ENCODE measurements at places on chromosomes 6 and 20.

GRCh38 chr6:87104667-87105066 is 9.8 kb upstream of the CGA start:
- DNase-seq: no peak

- DNase-seq: peak; percentile 65
Observed at GRCh38 chr6:129967427-129967826, 51.0 kb upstream of the L3MBTL3 start.

- DNase-seq: peak; percentile 53
Observed at GRCh38 chr6:146892613-146893401, 294.0 kb downstream of the ADGB start.

GRCh38 chr6:3908961-3909360 is 59.8 kb downstream of the FAM50B start:
- no peak for DNase-seq

- DNase-seq: peak; percentile 42
Observed at GRCh38 chr20:51393571-51393970, 148.9 kb downstream of the NFATC2 start.

DNA sequence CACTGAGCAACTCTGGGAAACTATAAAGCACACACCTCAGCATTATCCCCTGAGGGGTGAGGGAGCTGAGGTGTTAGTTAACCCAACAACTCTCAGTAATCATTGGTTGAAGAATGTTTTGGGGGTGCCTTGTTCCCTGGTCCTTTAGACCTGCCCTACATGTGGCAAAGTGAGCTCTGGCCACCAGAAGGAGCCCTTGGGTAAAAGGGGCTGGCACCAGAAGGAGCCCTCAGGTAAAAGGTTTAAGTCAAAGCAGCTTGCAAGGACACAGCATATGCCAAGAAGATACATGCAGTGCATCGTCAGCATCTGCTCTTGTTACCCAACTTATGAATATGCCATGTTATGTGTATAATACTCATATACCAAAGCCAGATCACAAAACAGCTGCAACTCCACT is 1081.7 kb downstream of the KIF16B start:
- peak; percentile 61 for DNase-seq

GRCh38 chr20:63635431-63636141 is 8.7 kb upstream of the GMEB2 start:
- DNase-seq: no peak

GRCh38 chr6:44734886-44735629 is 347.6 kb downstream of the CDC5L start:
- DNase-seq: no peak

GRCh38 chr20:38393259-38393658 is 41.9 kb downstream of the SNHG17 start:
- DNase-seq: no peak

GRCh38 chr6:156630613-156631302 is 146.4 kb upstream of the ARID1B start:
- DNase-seq: no peak

GRCh38 chr6:44976677-44977641 is 351.2 kb upstream of the RUNX2 start:
- DNase-seq: no peak

DNA sequence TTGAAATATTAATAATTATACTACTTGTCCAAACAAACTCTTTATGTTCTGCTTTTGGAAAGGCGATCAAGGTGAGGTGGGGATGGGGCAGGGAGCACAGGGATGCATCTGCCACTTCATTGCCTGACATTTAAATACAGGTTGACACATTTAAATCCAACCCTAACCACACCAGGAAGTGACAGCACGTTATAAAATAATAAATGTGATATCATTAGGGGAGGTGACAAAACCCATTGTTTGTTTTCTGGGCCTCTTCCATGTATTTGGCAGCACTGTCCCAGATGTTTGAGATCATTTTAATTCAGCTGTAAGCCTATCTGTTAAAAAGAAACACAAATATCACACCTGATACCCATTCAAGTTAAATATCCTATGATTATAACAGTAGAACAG is 342.4 kb upstream of the ARID1B start:
- DNase-seq: no peak

DNA sequence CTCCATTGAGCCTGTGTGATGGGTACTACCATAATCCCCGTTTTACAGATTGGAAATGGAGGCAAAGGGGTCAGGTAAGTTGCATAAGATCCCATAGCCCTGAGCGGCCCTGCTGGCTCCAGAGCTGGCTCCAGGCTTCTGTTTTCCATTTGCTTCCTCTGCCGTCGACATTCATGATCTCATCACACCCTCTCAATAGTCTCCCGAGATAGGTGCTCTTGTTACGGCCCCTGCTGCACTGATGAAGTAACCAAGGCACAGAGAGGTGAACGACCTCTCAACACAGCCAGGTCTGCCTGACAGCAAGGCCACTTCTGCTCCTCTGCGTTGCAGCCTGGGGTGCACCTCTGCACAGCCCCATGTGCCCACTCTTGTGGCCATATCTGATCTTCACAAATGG is 16.9 kb downstream of the CDH22 start:
- DNase-seq: no peak

DNA sequence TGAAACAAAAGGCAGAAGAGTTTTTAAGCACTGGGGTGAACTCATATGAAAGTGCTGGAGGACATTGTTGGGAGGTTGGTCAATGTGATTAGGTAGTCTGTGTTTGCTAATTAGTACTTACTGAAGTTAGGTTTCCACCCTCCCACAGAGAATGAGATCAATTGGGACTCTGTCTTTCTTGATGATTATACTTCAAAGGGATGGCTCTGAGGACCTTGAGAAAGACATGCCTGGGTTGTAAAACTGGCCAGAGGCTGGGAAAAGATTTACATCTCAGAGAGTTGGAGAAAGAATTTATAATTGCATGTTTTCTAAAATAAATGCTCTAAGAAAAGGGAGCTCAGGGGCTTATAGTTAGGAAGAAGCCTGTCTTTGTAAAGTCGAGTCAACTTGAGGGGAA is 74.0 kb downstream of the CD109 start:
- DNase-seq: peak; percentile 27

GRCh38 chr6:138526822-138527235 is 27.5 kb upstream of the NHSL1 start:
- DNase-seq: no peak

GRCh38 chr6:16768477-16768830 is 7.2 kb upstream of the ATXN1 start:
- DNase-seq: no peak

DNA sequence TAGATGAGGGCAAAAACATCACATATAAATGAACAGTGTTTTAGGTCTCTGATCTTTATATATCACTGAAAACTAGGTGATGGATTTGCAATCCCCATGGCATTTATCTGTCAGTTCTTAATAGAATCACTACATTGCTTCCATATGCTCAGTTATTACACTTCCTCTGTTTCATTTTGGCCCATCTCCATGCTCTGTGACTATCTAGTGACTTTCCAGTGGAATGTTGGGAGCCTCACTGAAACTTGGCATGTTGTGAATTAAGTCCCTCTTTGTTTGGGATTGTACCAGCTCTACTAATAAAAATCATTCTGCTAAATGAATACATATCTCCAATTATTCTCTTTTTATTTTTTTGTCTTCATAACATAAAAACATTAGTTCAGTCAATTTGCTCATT is 226.1 kb upstream of the CEP162 start:
- DNase-seq: no peak

DNA sequence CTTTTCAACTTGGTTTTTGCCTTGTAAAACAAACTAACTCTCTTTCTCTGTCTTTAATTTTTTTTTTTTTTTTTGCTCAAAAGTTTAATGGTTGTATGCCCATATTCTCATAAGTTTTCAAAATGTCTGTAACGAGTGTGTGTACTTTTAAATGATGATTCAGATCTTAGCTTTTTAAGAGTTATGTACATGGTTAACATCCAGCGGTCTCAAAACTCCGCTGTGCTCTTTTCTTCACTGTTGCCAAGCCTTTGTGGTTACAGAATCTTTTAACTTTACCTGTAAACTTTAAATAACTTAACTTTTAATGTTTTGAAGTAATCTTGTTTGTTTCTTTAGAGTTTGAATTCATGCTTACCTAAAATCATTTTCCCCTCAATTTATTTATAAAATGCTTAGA is 133.0 kb downstream of the SAMD5 start:
- DNase-seq: no peak

DNA sequence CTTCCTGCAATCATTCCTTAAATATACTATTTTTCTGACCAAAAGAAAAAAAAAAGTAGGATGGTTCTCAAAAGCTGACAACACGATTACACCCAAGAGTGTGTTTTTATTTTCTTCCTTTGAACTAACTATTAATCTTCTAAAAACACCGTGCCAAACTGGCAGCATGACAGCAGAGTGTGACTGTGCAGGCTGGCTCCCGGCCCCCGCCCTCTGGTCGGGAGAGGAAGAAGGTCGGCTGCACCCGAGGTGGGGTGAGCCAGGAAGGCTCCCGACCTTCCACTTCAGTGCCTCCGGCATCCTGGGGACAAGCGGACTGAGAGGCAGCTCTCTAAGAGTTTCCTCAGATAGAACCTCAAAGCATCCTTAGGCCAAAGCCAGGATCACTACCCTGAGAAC is 29.2 kb downstream of the SLC22A23 start:
- DNase-seq: no peak

- no peak for DNase-seq
Observed at GRCh38 chr20:51399006-51399890, 143.3 kb downstream of the NFATC2 start.

DNA sequence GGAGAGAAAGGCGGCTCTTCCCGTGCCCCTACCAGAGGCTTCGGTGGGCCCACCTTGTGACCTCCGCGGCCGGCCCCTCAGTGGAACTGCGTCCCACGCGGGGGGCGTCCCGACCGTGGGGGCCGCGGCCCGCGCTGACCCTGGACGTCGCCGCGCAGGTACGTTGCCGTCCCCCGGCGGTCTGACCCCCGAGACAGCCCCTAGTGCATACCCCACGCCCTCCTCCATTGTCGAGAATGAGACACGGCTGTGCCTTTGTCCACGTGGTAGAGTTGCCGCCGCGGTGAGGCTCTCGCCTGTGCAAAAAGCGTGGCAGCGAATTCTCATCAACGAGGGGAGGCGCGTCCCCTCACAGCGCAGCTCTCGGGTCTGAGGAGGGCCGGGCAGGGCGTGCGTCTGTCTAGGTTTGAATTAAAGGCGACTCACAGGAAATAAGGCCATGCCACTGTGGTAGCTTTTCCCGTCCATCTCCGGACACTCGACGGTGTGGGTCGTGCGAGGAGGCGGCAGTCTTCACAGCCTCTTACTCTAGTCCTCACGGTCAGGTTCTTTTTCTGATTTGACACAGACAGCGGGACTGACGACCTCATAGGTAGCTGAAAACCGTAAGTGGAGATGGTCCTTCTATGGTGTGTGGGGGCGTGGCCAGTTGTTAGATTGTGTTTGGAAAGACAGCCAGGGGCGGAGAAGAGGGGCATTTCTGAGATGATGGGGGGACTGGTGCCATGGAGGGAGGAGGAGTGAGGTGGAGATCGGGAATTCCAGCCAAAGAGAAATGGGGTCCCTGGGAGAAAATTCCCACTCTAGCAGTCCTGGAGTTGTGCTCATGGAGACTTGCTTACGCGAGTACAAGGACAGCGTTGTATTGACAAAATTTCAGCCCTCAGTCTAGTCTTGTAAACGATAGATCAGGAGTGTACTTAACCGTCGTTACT is 580 bp downstream of the NXT1 start:
- peak; percentile 81 for DNase-seq

GRCh38 chr6:17276766-17277165 is 4.4 kb upstream of the RBM24 start:
- DNase-seq: no peak

DNA sequence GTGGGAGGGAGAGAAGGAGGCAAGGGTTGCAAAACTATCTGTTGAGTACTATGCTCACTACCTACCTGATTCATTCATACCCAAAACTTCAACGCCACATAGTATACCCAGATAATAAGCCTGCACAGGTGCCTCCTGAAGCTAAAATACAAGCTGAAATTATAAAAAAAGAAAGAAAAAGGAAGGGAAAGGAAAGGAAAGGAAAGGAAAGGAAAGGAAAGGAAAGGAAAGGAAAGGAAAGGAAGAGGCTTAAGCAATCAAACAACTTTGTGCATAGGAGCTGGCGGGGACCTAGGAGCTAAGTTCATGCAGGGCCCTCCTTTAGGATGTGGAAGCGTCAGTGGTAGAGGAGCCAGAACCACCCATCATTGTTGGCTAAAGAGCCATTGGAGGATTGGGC is 108.9 kb upstream of the SYNDIG1 start:
- no peak for DNase-seq

DNA sequence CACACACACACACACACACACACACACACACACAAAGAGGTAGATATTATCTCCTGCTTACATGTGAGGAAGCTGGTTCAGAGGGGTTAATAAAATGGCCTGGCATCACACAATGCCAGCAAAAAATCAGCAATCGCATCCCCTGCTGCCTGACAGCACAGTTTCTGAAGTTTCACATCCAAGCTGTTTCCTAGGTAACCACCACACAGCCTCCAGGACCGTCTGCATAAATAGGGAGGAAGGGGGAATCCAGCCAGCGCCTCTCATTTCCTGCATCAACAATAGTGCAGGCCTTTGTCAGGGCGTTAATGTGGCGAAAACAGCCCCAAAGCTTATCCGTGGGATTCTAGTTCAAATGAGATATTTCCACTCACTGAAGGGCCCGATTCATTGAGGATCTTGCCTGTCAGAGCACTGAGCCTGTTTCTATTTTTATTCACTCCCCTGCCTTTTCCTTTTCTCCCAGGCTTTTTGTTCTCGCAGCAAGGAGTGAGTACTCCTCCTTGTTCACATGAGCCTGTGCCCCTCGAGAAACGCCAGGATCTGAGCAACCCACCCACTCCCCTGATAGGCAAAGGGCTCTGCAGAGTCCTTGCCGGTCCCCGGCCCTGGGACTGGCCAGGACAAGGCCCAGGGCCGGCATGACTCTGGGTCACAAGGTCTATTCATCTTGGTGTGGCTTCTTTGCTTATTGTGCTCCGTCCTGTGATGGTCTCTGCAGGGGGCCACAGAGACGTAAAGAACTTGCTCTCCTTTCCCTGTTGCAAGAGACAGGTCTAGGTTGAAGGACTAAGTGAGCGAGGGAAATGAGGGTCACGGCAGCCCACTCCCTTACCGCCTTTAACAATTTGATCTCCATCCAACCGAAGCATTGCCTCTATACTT is 32.7 kb downstream of the TUBB2B start:
- DNase-seq: peak; percentile 94

- no peak for DNase-seq
Observed at GRCh38 chr6:2221726-2222274, 23.6 kb downstream of the GMDS start.

GRCh38 chr20:38829296-38829875 is 23.9 kb downstream of the PPP1R16B start:
- no peak for DNase-seq

DNA sequence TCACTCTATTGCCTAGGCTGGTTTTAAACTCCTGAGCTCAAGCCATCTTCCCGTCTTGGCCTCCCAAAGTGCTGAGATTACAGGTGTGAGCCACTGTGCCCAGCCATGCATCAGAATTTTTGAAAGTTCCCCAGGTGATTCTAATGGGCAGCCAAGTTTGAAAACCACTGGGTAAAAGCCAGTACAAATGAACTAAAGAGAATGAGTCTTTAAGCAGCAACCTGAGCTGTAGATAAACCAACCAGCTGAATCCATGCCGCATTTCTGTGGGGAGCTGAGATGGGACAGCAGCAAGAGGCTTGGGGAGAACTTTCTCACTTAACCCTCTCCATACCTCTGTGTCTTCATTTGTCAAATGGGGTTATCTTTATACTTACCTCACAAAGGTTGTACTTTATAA is 67.5 kb downstream of the VEGFA start:
- DNase-seq: no peak

GRCh38 chr20:46128310-46129151 is 10.4 kb downstream of the CD40 start:
- DNase-seq: peak; percentile 43

GRCh38 chr6:32933661-32934085 is 7.2 kb downstream of the HLA-DMB start:
- DNase-seq: peak; percentile 63
